ENCODE measurements at places on chromosomes 1 and 21. TPM values are rescaled to one million over a fixed set of nuclear protein-coding genes. Genes with fewer than 3 reads are reported as not detected.

Gene DLGAP3
- 1.2 TPM for total RNA-seq

Gene AGMAT
- 8.9 TPM for total RNA-seq

Gene LAPTM5
- 589 TPM for total RNA-seq

DNA sequence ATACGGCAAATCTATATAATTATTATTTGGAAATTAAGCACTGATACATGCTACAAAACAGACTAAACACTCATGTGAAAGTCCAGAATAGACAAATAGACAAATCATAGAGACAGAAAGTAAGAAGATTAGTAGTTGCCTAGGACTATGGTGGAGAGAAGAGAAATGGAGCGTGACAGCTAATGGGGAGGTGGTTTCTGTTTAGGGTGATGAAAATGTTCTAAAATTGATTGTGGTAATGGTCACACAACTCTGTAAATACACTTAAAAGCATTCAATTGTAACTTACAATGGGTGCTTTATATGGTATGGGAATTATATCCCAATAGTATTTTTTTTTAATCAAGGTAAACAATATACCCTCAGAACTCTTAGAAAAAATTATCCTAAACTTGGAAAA lies 20.4 kb upstream of the ITLN2 start:
- no peak overlapping the region for H3K4me3 ChIP-seq
- no peak for DNase-seq
- H3K36me3 ChIP-seq, result no peaks in the 10 kb centered on the region
- peaks cover 6% of the 10 kb centered on the region for H3K27me3 ChIP-seq
- H3K4me1 ChIP-seq, result no peaks in the 10 kb centered on the region

DNA sequence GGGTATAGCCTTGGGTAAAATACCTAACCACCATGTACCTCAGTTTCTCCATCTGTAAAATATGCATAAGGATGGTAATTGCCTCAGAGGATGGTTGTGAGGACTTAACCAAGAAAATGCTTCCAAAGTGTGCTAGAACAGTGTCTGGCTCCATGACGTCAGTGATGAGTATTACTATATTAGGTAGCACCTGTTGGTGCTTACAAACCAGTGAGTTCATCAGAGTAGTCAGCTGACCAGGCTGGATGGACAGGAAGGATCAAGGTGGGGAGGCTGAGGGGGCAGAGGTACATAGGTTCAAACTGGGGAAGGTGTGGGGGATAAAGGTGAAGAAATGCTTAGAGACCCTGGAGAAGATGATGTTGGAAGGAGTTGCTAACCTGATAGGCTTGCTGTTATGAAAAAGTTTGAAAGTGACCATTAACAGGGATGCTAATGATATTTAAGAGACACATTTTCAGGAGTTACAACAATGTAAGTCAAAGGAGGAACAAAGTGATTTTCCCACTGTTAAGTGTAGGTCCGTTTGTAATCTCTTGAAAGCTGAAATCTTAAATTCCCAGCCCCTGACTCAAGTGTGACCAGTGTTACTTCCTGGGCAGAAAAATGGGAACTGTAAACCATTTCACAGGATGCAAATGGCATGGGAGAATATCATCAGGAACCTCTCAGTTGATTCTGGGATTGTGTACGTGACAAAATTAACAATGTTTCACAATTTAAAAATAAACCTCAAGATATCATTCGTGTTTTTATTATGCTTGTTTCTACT lies 4.4 kb downstream of the NTPCR start:
- H3K27ac ChIP-seq, result no peak overlapping the region
- no peaks in the 10 kb centered on the region for H3K27me3 ChIP-seq
- H3K4me3 ChIP-seq, result no peak overlapping the region
- peaks cover 17% of the 10 kb centered on the region for H3K4me1 ChIP-seq

DNA sequence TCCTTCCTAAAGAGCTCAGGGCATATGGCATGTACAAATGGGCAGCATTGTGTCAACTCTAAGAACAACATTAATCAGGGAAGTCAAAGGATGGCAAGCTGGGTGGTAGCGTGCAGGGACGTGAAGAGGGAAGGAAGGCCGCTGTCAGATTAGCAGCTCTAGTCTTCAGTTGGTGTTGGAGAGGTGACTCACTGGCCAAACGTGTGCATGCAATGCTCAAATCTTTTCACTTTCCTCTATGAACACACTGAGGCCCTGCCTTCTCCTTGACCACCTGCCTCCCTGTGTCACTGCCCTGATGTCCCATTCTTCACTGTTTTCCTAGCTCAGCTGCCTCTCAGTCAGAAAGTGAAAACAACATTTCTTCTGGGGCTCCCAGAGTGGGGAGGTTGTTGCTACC lies 5.9 kb upstream of the PIGR start:
- H3K4me3 ChIP-seq, result no peak overlapping the region
- no peak overlapping the region for H3K27ac ChIP-seq
- no peak for DNase-seq
- H3K36me3 ChIP-seq, result no peaks in the 10 kb centered on the region
- H3K4me1 ChIP-seq, result no peaks in the 10 kb centered on the region

- no peak for DNase-seq
- no peaks in the 10 kb centered on the region for H3K27me3 ChIP-seq
- H3K27ac ChIP-seq, result no peak overlapping the region
- no peak overlapping the region for H3K4me3 ChIP-seq
- no peaks in the 10 kb centered on the region for H3K4me1 ChIP-seq
Measured at GRCh38 chr1:167301355-167301754, 80.7 kb downstream of the POU2F1 start.

- no peak overlapping the region for H3K27ac ChIP-seq
- H3K4me1 ChIP-seq, result no peaks in the 10 kb centered on the region
- no peak overlapping the region for H3K4me3 ChIP-seq
- no peak for DNase-seq
- peaks cover 16% of the 10 kb centered on the region for H3K27me3 ChIP-seq
- no peaks in the 10 kb centered on the region for H3K36me3 ChIP-seq
Measured at GRCh38 chr1:203116091-203116820, 11.3 kb upstream of the ADORA1 start.

DNA sequence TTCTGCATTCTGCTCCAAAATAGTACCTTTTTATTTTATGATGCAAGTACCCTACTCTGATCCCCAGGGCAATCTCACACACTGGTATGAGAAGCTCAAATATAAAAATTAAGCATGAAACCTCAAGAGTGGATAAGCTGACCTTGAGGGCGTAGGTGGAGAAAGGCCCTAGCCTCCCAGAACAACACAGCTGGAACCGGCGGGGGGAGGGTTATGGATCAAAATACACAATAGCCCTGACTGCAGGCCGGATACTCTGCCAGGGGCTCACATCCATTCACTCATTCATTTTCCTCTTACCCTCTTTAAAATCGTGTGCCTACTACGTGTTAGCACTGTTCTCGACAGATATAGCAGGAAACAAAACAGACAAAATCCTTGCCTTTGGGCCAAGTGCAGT lies 32.8 kb upstream of the ECE1 start:
- DNase-seq, result no peak
- H3K27me3 ChIP-seq, result no peaks in the 10 kb centered on the region
- no peak overlapping the region for H3K27ac ChIP-seq
- peaks cover 3% of the 10 kb centered on the region for H3K36me3 ChIP-seq
- H3K4me1 ChIP-seq, result peaks cover 52% of the 10 kb centered on the region

GRCh38 chr1:209304166-209304565 lies 279.3 kb upstream of the CAMK1G start:
- H3K27me3 ChIP-seq, result no peaks in the 10 kb centered on the region
- H3K27ac ChIP-seq, result no peak overlapping the region
- H3K4me1 ChIP-seq, result no peaks in the 10 kb centered on the region
- H3K36me3 ChIP-seq, result no peaks in the 10 kb centered on the region

DNA sequence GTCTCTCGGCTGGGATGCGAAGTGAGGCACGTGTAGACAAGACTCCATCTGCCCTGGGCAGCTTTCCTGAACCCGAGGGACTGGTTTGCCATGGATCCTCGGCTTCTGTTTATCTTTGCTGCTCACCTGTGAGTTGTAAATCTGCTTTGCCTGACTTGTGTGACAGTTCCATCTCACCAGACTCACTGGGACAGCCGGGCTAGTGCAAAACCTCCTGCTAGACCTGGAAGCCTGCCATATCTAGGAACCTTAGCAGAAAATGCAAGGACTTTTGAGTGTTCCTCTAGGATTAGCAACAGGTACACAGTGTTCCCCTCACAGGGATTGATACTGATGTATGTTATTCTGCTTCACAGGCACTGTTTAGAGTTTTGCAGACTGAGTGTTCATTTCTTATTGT lies 218.6 kb downstream of the URB2 start:
- no peaks in the 10 kb centered on the region for H3K36me3 ChIP-seq
- no peak for DNase-seq
- no peak overlapping the region for H3K27ac ChIP-seq
- no peak overlapping the region for H3K4me3 ChIP-seq
- H3K4me1 ChIP-seq, result no peaks in the 10 kb centered on the region

DNA sequence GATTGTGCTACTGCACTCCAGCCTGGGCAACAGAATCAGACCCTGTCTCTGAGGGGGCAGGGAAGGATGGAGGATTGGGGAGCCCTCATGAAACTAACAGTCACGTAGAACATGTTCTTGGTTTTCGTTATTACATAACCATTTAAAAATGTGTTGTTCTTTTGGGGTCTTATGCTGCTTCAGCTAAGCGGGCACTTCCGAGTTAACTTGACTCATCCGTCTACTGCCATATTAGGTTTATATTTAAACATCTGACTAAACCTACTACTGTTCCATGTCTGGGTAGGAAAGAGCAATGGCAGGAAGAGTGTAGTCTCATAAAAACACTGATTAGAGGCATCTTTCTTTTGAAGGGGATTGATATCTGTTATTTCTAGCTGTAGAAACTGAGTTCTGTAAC lies 59.5 kb upstream of the BMP8A start:
- H3K36me3 ChIP-seq, result peaks cover 96% of the 10 kb centered on the region
- DNase-seq, result no peak
- no peak overlapping the region for H3K27ac ChIP-seq
- H3K4me1 ChIP-seq, result no peaks in the 10 kb centered on the region
- no peaks in the 10 kb centered on the region for H3K27me3 ChIP-seq

GRCh38 chr1:169697755-169698154 lies 13.7 kb downstream of the SELL start:
- peaks cover 100% of the 10 kb centered on the region for H3K4me1 ChIP-seq
- peak overlapping the region; percentile 58 for H3K4me3 ChIP-seq
- no peak for DNase-seq
- H3K27ac ChIP-seq, result peak overlapping the region; percentile 88
- no peaks in the 10 kb centered on the region for H3K27me3 ChIP-seq

- H3K27ac ChIP-seq, result no peak overlapping the region
- H3K4me1 ChIP-seq, result no peaks in the 10 kb centered on the region
- peaks cover 3% of the 10 kb centered on the region for H3K36me3 ChIP-seq
- H3K27me3 ChIP-seq, result no peaks in the 10 kb centered on the region
Measured at GRCh38 chr1:246333855-246334254, 173.2 kb downstream of the SMYD3 start.

GRCh38 chr1:40059960-40060750 lies 19.6 kb downstream of the CAP1 start:
- peaks cover 98% of the 10 kb centered on the region for H3K4me1 ChIP-seq
- no peaks in the 10 kb centered on the region for H3K27me3 ChIP-seq
- no peak for DNase-seq
- peak overlapping the region; percentile 75 for H3K27ac ChIP-seq
- H3K4me3 ChIP-seq, result peak overlapping the region; percentile 83
